ENCODE measurements at places on chromosomes 7 and 10. TPM values are rescaled to one million over a fixed set of nuclear protein-coding genes. Genes with fewer than 3 reads are reported as not detected.
A peak's percentile ranks its signal among the peaks of the same experiment; 100 is the strongest.

- H3K36me3 ChIP-seq: no peaks in the 10 kb centered on the region
- H3K4me3 ChIP-seq: no peak overlapping the region
- DNase-seq: no peak
- H3K27ac ChIP-seq: peak overlapping the region; percentile 37
- no peaks in the 10 kb centered on the region for H3K27me3 ChIP-seq
- peaks cover 24% of the 10 kb centered on the region for H3K4me1 ChIP-seq
Measured at GRCh38 chr10:104329735-104330134, 8.5 kb downstream of the ITPRIP start.

- no peaks in the 10 kb centered on the region for H3K4me1 ChIP-seq
- H3K4me3 ChIP-seq: no peak overlapping the region
- no peak for DNase-seq
- H3K27me3 ChIP-seq: no peaks in the 10 kb centered on the region
Measured at GRCh38 chr7:117385363-117386109, 41.8 kb downstream of the ASZ1 start.

- peaks cover 34% of the 10 kb centered on the region for H3K36me3 ChIP-seq
- H3K4me1 ChIP-seq: no peaks in the 10 kb centered on the region
- no peak overlapping the region for H3K4me3 ChIP-seq
- no peaks in the 10 kb centered on the region for H3K27me3 ChIP-seq
- no peak overlapping the region for H3K27ac ChIP-seq
Measured at GRCh38 chr7:149075286-149075685, 15.2 kb downstream of the ZNF786 start.

DNA sequence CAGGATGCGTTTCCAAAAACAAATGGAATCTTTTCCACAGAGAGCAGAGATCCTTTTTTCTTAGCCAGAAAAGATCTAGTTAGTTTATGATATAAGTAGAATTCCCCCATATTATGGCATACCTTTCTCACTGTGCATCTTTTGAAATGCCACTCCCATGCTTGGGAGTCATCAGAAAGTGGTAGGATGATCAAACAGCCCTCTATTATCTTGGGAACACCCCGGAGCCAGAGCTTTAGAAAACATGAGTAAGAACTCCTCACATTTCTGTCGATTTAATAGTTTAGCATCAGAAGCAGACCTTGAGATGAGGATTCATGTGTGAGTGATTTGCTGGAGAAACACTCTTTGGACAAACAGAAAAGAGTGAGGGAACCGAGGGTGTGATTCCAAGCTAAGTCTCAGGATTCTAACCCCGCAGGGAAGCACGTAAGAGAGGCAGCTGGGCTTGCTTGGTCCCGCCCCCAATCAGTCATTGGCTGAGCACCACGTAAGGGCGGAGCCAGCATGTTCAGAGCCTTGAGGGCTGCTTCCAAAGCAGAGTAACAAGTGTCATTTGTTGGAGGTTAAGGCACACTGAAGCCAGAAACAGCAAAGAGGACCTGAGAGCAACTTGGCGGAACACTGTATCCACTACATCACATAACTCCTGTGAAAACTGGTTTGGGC lies 43.7 kb upstream of the NXPH1 start:
- H3K27ac ChIP-seq: no peak overlapping the region
- no peak for DNase-seq
- H3K36me3 ChIP-seq: no peaks in the 10 kb centered on the region
- no peaks in the 10 kb centered on the region for H3K27me3 ChIP-seq
- H3K4me1 ChIP-seq: no peaks in the 10 kb centered on the region

- no peaks in the 10 kb centered on the region for H3K27me3 ChIP-seq
- no peak overlapping the region for H3K4me3 ChIP-seq
- DNase-seq: no peak
- H3K36me3 ChIP-seq: no peaks in the 10 kb centered on the region
Measured at GRCh38 chr10:36181426-36182178, 539.5 kb upstream of the FZD8 start.

DNA sequence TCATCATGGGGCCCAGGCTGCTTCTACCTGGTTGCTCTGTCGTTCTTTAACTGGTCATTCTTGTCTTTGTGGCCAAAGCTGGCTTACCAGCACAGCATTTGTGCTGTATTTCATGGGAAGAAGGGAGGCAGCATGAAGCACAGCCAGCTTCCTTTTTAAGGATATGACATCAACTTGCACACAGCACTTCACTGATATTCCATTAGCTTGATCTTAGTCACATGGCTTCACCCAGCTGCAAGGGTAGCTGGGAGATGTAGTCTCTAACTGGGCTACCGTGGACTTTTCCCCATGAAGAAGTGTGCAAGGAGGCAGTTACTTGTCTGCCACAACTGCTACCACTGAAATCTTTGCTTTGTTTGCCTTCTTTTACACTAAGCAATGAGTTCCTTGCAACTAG lies 525.2 kb downstream of the LRMDA start:
- H3K4me3 ChIP-seq: no peak overlapping the region
- no peak overlapping the region for H3K27ac ChIP-seq
- no peak for DNase-seq
- H3K36me3 ChIP-seq: no peaks in the 10 kb centered on the region
- H3K27me3 ChIP-seq: no peaks in the 10 kb centered on the region
- no peaks in the 10 kb centered on the region for H3K4me1 ChIP-seq

The HPSE2 gene
- total RNA-seq: not detected

The LRIT1 gene
- not detected for total RNA-seq

The CYP3A4 gene
- 0.51 TPM for total RNA-seq

- H3K4me1 ChIP-seq: no peaks in the 10 kb centered on the region
- no peak overlapping the region for H3K27ac ChIP-seq
- no peaks in the 10 kb centered on the region for H3K36me3 ChIP-seq
- no peak overlapping the region for H3K4me3 ChIP-seq
- DNase-seq: no peak
- H3K27me3 ChIP-seq: no peaks in the 10 kb centered on the region
Measured at GRCh38 chr7:405489-406211, 114.0 kb downstream of the PDGFA start.
